GM23248 (cell line): ENCODE measurements at places on chromosomes 5 and 9. TPM values are rescaled to one million over a fixed set of nuclear protein-coding genes. Genes with fewer than 3 reads are reported as not detected.

The SLC45A2 gene
- not detected in 2 replicates for polyA plus RNA-seq

The POU5F2 gene
- polyA plus RNA-seq, result 0.08 and 0.16 TPM in 2 replicates

The IFNB1 gene
- not detected in 2 replicates for polyA plus RNA-seq

The NOXA1 gene
- polyA plus RNA-seq, result 0.15 and 0.39 TPM in 2 replicates

The CNTLN gene
- 4.8 and 4.9 TPM in 2 replicates for polyA plus RNA-seq

The TNFAIP8 gene
- 10.3 and 10.4 TPM in 2 replicates for polyA plus RNA-seq

The SPACA9 gene
- polyA plus RNA-seq, result 9.8 and 10.4 TPM in 2 replicates

The WNK2 gene
- polyA plus RNA-seq, result not detected in 2 replicates

The BAAT gene
- 0.19 TPM in 1 of 2 replicates, not detected in the other for polyA plus RNA-seq

The SHISAL2B gene
- polyA plus RNA-seq, result not detected in 2 replicates

The FGF10 gene
- not detected in 2 replicates for polyA plus RNA-seq

The OBP2B gene
- polyA plus RNA-seq, result not detected in 2 replicates

The ATP6V0E1 gene
- polyA plus RNA-seq, result 675 and 702 TPM in 2 replicates

The CDX1 gene
- polyA plus RNA-seq, result 0.19 TPM in 1 of 2 replicates, not detected in the other

The MLANA gene
- 0.24 TPM in 2 replicates for polyA plus RNA-seq

The SPAAR gene
- 0.23 and 0.39 TPM in 2 replicates for polyA plus RNA-seq

The PPIP5K2 gene
- polyA plus RNA-seq, result 42.3 and 47.5 TPM in 2 replicates

The SERF1A gene
- 6.8 and 9.2 TPM in 2 replicates for polyA plus RNA-seq

The SLC25A2 gene
- not detected in 2 replicates for polyA plus RNA-seq

The PLCXD3 gene
- polyA plus RNA-seq, result 0.09 and 0.13 TPM in 2 replicates

The SREK1 gene
- polyA plus RNA-seq, result 37.0 and 45.5 TPM in 2 replicates

The MVB12B gene
- polyA plus RNA-seq, result 2.4 and 2.9 TPM in 2 replicates

The PALM2AKAP2 gene
- polyA plus RNA-seq, result 14.0 and 16.7 TPM in 2 replicates

The ECSCR gene
- 0.41 and 0.49 TPM in 2 replicates for polyA plus RNA-seq

The CDH9 gene
- not detected in 2 replicates for polyA plus RNA-seq

The C5orf46 gene
- polyA plus RNA-seq, result 0.43 and 1.5 TPM in 2 replicates

The NMUR2 gene
- not detected in 2 replicates for polyA plus RNA-seq

The FOXD4L3 gene
- polyA plus RNA-seq, result not detected in 2 replicates

The TMEM171 gene
- polyA plus RNA-seq, result 11.0 and 12.3 TPM in 2 replicates

The GBGT1 gene
- 0.95 and 1.3 TPM in 2 replicates for polyA plus RNA-seq

The CA9 gene
- 2.3 and 2.7 TPM in 2 replicates for polyA plus RNA-seq

The NME5 gene
- not detected in 2 replicates for polyA plus RNA-seq

The FGF18 gene
- 0.09 TPM in 2 replicates for polyA plus RNA-seq

The APBA1 gene
- polyA plus RNA-seq, result 0.93 and 1.6 TPM in 2 replicates

The HRH2 gene
- polyA plus RNA-seq, result not detected in 2 replicates

The SVEP1 gene
- 12.6 and 13.6 TPM in 2 replicates for polyA plus RNA-seq

The PCDHB7 gene
- 0.51 and 0.52 TPM in 2 replicates for polyA plus RNA-seq

The PCDHGA6 gene
- polyA plus RNA-seq, result 2.1 and 2.6 TPM in 2 replicates

The EIF4E1B gene
- polyA plus RNA-seq, result not detected in 2 replicates

The CCNO gene
- polyA plus RNA-seq, result 1.7 and 1.9 TPM in 2 replicates

The TEX48 gene
- not detected in 2 replicates for polyA plus RNA-seq

The CAVIN4 gene
- polyA plus RNA-seq, result 0.60 and 0.65 TPM in 2 replicates

The DMRT3 gene
- not detected in 2 replicates for polyA plus RNA-seq

The GEMIN5 gene
- polyA plus RNA-seq, result 9.1 and 9.4 TPM in 2 replicates

The TAF1L gene
- not detected in 2 replicates for polyA plus RNA-seq

The ENTPD2 gene
- not detected in 2 replicates for polyA plus RNA-seq

The LRRC19 gene
- 0.10 TPM in 1 of 2 replicates, not detected in the other for polyA plus RNA-seq

The GRPEL2 gene
- polyA plus RNA-seq, result 17.0 and 19.5 TPM in 2 replicates

The NTRK2 gene
- polyA plus RNA-seq, result 0.05 TPM in 1 of 2 replicates, not detected in the other

The CTNND2 gene
- not detected in 2 replicates for polyA plus RNA-seq
